ENCODE measurements at places on chromosomes 3 and 15. TPM values are rescaled to one million over a fixed set of nuclear protein-coding genes. Genes with fewer than 3 reads are reported as not detected.
A peak's percentile ranks its signal among the peaks of the same experiment; 100 is the strongest.

The SLC35G2 gene
- 5.0 TPM for total RNA-seq

The STRIT1 gene
- total RNA-seq: not detected

The HMG20A gene
- total RNA-seq: 33.4 TPM

The CNTN6 gene
- total RNA-seq: not detected

The DNAJC19 gene
- 86.9 TPM for total RNA-seq

The IL17RD gene
- total RNA-seq: 7.9 TPM

The TUSC7 gene
- not detected for total RNA-seq

The AP3S2 gene
- total RNA-seq: 57.6 TPM

The IL5RA gene
- not detected for total RNA-seq

The DNAH12 gene
- 0.22 TPM for total RNA-seq

The MNS1 gene
- total RNA-seq: 16.2 TPM

The NANOGP8 gene
- not detected for total RNA-seq

The DNAJB8 gene
- total RNA-seq: not detected

The SPINK8 gene
- not detected for total RNA-seq

DNA sequence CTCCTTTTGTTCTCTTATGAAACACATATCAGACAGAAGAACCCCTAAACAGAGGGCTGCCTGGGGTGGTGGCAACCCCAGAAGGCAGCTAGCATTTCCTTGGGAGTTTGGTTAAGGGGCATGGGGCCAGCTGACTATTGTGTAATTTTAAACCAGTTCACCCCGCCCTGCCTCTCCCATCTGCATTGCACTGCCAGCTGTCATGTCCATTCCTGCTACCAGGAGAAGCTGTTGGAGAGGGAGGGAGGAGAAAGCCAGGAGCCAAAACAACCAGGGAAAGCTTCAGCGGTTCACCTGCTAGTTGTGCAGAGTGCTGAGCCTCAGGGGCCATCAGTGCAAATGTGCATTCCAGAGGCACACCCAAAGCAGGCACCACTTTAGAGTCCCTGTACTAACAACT lies 47.6 kb upstream of the ATP1B3 start:
- no peaks in the 10 kb centered on the region for H3K27me3 ChIP-seq
- H3K4me1 ChIP-seq: peaks cover 17% of the 10 kb centered on the region
- no peak overlapping the region for H3K4me3 ChIP-seq
- no peaks in the 10 kb centered on the region for H3K36me3 ChIP-seq

- H3K4me1 ChIP-seq: peaks cover 27% of the 10 kb centered on the region
- H3K36me3 ChIP-seq: no peaks in the 10 kb centered on the region
- no peaks in the 10 kb centered on the region for H3K27me3 ChIP-seq
Measured at GRCh38 chr3:42025370-42026138, 63.7 kb upstream of the ULK4 start.

DNA sequence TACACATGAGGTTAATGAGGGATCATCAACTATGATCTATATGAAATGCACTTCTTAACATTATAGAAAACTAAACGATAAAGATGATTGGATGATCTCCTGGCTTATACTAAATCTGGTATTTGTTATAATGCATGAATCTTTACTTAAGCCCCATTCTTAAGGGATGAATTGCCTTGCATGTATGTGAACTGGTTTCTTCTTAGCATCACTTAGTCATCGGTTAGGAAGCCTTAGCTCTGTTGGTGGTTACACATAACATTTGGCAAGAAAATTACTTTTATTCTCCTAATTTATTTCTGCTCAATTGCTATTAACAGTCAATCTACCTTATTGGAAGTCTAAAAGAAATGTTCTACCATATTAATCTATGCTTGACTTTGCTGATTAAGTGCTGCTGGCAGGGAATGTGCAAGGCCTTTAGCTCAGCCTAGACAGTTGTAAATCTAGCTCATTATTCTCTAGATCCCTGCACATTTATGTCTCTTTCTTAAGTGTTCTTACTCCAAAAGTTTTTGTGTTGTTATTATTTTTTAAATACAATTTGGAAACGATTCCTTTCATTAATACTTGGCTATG lies 356.0 kb downstream of the ZPLD1 start:
- H3K4me3 ChIP-seq: no peak overlapping the region
- H3K36me3 ChIP-seq: no peaks in the 10 kb centered on the region
- DNase-seq: no peak
- H3K27ac ChIP-seq: no peak overlapping the region

- H3K27me3 ChIP-seq: no peaks in the 10 kb centered on the region
- H3K4me1 ChIP-seq: no peaks in the 10 kb centered on the region
- no peaks in the 10 kb centered on the region for H3K36me3 ChIP-seq
- no peak overlapping the region for H3K27ac ChIP-seq
- no peak overlapping the region for H3K4me3 ChIP-seq
Measured at GRCh38 chr3:177652556-177653291, 455.4 kb upstream of the TBL1XR1 start.

GRCh38 chr3:17589888-17590287 lies 152.5 kb downstream of the TBC1D5 start:
- no peak overlapping the region for H3K27ac ChIP-seq
- DNase-seq: no peak
- H3K36me3 ChIP-seq: peaks cover 4% of the 10 kb centered on the region
- no peaks in the 10 kb centered on the region for H3K27me3 ChIP-seq
- H3K4me3 ChIP-seq: no peak overlapping the region
- H3K4me1 ChIP-seq: no peaks in the 10 kb centered on the region

DNA sequence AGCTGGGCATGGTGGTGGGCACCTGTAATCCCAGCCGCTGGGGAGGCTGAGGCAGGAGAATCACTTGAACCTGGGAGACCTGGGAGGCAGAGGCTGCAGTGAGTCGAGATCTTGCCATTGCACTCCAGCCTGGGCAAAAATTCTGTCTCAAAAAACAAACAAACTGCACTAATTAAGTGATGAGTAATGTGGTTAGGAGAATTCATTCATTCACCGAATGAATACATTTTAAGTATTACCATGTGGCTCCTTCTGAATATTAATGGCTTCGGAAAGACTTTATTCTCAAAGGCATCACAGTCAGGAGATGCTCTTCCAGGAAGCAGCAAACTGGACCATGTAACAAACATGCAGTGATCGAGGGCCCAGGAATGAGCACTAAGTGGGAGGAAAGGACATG lies 23.6 kb downstream of the SPTSSB start:
- no peaks in the 10 kb centered on the region for H3K36me3 ChIP-seq
- H3K4me3 ChIP-seq: no peak overlapping the region
- H3K27ac ChIP-seq: no peak overlapping the region
- peaks cover 36% of the 10 kb centered on the region for H3K4me1 ChIP-seq

GRCh38 chr3:167611718-167612117 lies 42.0 kb downstream of the WDR49 start:
- no peak overlapping the region for H3K4me3 ChIP-seq
- no peak for DNase-seq
- no peaks in the 10 kb centered on the region for H3K27me3 ChIP-seq
- no peak overlapping the region for H3K27ac ChIP-seq

DNA sequence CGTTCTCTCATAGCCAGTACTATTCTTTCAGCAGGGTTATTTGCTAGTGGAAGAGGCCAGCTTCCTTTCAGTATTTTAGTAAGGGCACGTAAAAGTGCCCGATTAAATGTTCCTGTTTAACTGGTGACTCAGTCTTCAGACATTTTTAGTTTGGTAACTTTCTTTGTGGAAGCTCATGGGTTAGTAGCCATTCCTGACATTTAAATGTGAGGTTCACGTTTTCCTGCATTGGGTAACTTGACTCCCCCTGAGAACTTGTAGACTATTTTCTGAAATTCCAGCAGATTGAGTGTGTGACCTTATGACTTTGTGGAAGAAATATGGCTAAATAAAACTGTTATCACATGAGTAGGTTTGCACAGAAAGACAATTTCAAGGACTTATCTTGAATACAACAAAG lies 16.9 kb downstream of the ABHD2 start:
- peak overlapping the region; percentile 95 for H3K27ac ChIP-seq
- peak overlapping the region; percentile 17 for H3K4me3 ChIP-seq
- H3K36me3 ChIP-seq: peaks cover 13% of the 10 kb centered on the region
- no peaks in the 10 kb centered on the region for H3K27me3 ChIP-seq

GRCh38 chr3:71146673-71147072 lies 436.9 kb downstream of the FOXP1 start:
- H3K4me3 ChIP-seq: no peak overlapping the region
- no peak for DNase-seq

GRCh38 chr3:23985747-23986544 lies 40.9 kb downstream of the NR1D2 start:
- no peak overlapping the region for H3K4me3 ChIP-seq
- DNase-seq: no peak
- H3K4me1 ChIP-seq: no peaks in the 10 kb centered on the region

DNA sequence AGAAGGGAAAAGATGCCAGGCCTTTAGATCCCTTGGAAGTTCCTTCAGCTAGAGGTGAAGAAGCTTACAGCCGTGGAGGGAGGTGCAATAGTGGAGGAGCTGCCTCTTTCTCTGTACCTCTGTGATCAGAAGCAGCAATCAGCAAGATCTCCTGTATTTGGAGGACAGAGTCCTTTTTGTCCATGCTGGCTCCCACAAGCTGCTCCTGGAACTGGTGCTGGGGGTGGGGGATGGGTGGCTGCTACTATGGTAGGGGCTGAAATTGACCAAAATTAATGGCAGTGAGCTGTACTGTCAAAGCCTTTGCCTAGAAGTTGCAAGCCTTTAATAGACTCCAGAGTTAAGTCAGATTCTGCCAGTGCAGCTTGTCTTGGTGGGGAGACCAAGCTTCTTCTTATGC lies 18.2 kb downstream of the PTPN23 start:
- H3K36me3 ChIP-seq: no peaks in the 10 kb centered on the region
- no peak overlapping the region for H3K27ac ChIP-seq
- no peaks in the 10 kb centered on the region for H3K27me3 ChIP-seq
- no peak overlapping the region for H3K4me3 ChIP-seq
- H3K4me1 ChIP-seq: peaks cover 8% of the 10 kb centered on the region

GRCh38 chr3:155790272-155790925 lies 15.7 kb downstream of the C3orf33 start:
- no peak overlapping the region for H3K4me3 ChIP-seq
- no peak overlapping the region for H3K27ac ChIP-seq
- no peaks in the 10 kb centered on the region for H3K27me3 ChIP-seq
- 0 out of 2 replicates have a peak, but pooled peaks cover 5% of the 10 kb centered on the region for H3K36me3 ChIP-seq

DNA sequence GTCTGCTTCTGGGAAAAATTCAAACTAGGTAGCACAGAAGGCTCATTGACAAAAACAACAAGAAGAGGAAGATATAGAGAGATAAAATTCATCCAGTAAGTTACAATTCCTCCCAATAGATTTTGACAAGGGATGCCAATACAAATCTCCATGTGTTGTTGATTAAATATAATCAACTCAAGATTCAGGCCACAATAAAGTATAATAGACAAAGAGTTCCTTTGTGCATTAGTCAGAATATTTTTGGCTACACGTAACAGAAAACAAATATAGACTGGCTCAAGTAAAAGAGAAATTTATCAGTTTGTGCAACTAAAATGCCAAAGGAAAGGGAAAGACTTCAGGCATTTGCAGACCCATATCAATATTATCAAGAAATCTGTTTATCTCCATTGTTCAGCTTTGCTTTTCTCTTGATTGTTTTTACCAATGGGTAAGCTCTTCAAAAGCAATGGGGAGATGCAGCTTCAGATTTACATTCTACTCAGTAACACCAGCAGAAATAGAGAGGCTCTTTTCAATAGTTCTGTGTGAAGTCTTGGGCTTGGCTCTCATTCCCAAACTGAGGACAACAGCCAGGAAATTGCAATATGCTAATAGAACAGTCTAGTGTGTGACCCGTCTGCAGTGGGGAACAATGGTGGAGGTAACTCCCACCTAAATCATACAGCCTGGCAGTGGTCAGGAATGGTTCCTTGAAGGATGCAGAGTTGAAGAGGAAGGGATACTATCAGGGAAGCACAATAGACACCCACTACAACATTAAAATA lies 77.6 kb upstream of the PROK2 start:
- no peak overlapping the region for H3K4me3 ChIP-seq
- no peak overlapping the region for H3K27ac ChIP-seq
- peaks cover 16% of the 10 kb centered on the region for H3K27me3 ChIP-seq
- no peaks in the 10 kb centered on the region for H3K36me3 ChIP-seq
- H3K4me1 ChIP-seq: no peaks in the 10 kb centered on the region

- no peaks in the 10 kb centered on the region for H3K27me3 ChIP-seq
- H3K27ac ChIP-seq: no peak overlapping the region
- no peaks in the 10 kb centered on the region for H3K36me3 ChIP-seq
Measured at GRCh38 chr3:59606638-59607266, 556.9 kb upstream of the CFAP20DC start.

- no peak overlapping the region for H3K4me3 ChIP-seq
- no peaks in the 10 kb centered on the region for H3K4me1 ChIP-seq
- H3K27me3 ChIP-seq: 0 out of 2 replicates have a peak, but pooled peaks cover 5% of the 10 kb centered on the region
- no peak for DNase-seq
- no peak overlapping the region for H3K27ac ChIP-seq
- H3K36me3 ChIP-seq: no peaks in the 10 kb centered on the region
Measured at GRCh38 chr15:31852933-31853799, 177.1 kb upstream of the CHRNA7 start.

GRCh38 chr3:35641331-35641730 lies 2.0 kb downstream of the ARPP21 start:
- no peaks in the 10 kb centered on the region for H3K4me1 ChIP-seq
- no peak overlapping the region for H3K4me3 ChIP-seq
- H3K27me3 ChIP-seq: no peaks in the 10 kb centered on the region
- H3K27ac ChIP-seq: no peak overlapping the region
- DNase-seq: no peak

GRCh38 chr3:177483182-177483967 lies 286.1 kb upstream of the TBL1XR1 start:
- no peaks in the 10 kb centered on the region for H3K27me3 ChIP-seq
- H3K36me3 ChIP-seq: no peaks in the 10 kb centered on the region
- no peak for DNase-seq
- no peak overlapping the region for H3K4me3 ChIP-seq
- H3K27ac ChIP-seq: no peak overlapping the region

GRCh38 chr15:80712956-80713355 lies 17.8 kb downstream of the ABHD17C start:
- no peak for DNase-seq
- H3K27ac ChIP-seq: 0 out of 2 replicates have a peak overlapping the region, but pooled peaks have one; percentile 21
- H3K4me3 ChIP-seq: no peak overlapping the region
- peaks cover 25% of the 10 kb centered on the region for H3K36me3 ChIP-seq

DNA sequence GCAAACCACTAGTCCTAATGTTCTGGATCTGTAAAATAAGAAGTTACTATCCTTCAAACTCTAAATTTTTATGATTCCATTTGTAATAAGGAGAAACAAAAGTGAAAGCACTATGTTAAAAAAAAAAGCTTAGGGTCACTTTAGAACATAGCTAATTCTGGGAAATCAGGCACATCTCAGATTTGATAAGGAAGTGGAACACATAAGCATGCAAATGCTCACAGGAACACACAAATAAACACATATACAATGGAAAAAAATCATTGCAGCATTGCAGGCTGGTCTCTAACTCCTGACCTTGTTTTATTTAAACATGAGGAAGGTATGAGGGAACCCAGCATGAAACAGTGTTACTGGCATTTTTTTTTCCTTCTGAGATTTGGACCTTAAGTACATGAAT lies 63.2 kb upstream of the TNFSF10 start:
- H3K36me3 ChIP-seq: no peaks in the 10 kb centered on the region
- H3K27me3 ChIP-seq: no peaks in the 10 kb centered on the region
- H3K4me1 ChIP-seq: no peaks in the 10 kb centered on the region
- no peak overlapping the region for H3K27ac ChIP-seq

- DNase-seq: no peak
- no peak overlapping the region for H3K27ac ChIP-seq
- no peak overlapping the region for H3K4me3 ChIP-seq
- no peaks in the 10 kb centered on the region for H3K36me3 ChIP-seq
Measured at GRCh38 chr3:169546368-169546767, 117.1 kb downstream of the MECOM start.

Data from PC-9 (cell line).